ENCODE measurements at places on chromosomes 6 and 20. TPM values are rescaled to one million over a fixed set of nuclear protein-coding genes. Genes with fewer than 3 reads are reported as not detected.

The GSTA3 gene
- total RNA-seq, result not detected

The TUBB2B gene
- total RNA-seq, result 2.9 TPM

The SNTA1 gene
- 28.6 TPM for total RNA-seq

The IPCEF1 gene
- total RNA-seq, result 1.3 TPM

The DLL1 gene
- total RNA-seq, result 4.9 TPM

All from fibroblast of the aortic adventitia (primary cell).